Lung (tissue), 17 donors: ENCODE measurements at places on chromosomes 7 and 10. TPM values are rescaled to one million over a fixed set of nuclear protein-coding genes. Genes with fewer than 3 reads are reported as not detected.

The MKLN1 gene
- 12.0 TPM for polyA plus RNA-seq

The ANKRD16 gene
- 4.5 TPM for polyA plus RNA-seq

The LCOR gene
- polyA plus RNA-seq = 3.3 TPM

The LEP gene
- not detected for polyA plus RNA-seq

The STEAP1B gene
- 0.16 TPM for polyA plus RNA-seq

GRCh38 chr7:33601884-33602283, 303.5 kb upstream of the BMPER start:
- H3K4me3 ChIP-seq = no peak overlapping the region
- H3K4me1 ChIP-seq = no peaks in the 10 kb centered on the region
- no peaks in the 10 kb centered on the region for H3K27me3 ChIP-seq
- H3K36me3 ChIP-seq = no peaks in the 10 kb centered on the region
- no peak overlapping the region for H3K27ac ChIP-seq
- no peak for DNase-seq

GRCh38 chr10:101776161-101776817, 375 bp upstream of the FGF8 start:
- H3K27ac ChIP-seq = no peak overlapping the region
- H3K27me3 ChIP-seq = peaks cover 69% of the 10 kb centered on the region
- no peak overlapping the region for H3K4me3 ChIP-seq
- DNase-seq = no peak
- peaks cover 14% of the 10 kb centered on the region for H3K4me1 ChIP-seq

DNA sequence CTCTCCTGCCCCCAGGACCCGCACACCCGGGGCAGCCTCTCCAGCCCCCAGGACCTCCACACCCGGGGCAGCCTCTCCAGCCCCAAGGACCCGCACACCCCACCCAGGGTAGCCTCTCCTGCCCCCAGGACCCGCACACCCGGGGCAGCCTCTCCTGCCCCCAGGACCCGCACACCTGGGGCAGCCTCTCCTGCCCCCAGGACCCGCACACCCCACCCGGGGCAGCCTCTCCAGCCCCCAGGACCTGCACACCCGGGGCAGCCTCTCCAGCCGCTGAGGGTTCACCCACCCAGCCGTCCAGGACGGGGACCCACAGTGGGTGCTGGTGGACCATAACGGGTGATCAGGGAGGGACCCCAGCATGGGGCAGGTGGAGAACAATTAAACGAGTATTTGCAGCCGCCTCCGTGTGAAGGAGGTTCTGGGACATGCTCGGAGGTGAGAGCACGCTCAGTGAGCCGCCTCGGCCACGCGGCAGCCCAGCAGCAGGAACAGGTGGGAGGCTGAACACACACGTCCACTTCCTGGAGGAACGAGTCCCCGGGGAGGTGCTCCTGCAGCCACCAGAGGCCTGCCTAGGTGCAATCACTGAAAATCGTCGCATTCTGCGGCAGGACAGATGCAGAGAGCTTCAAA, 107.9 kb downstream of the PDGFA start:
- H3K27me3 ChIP-seq = peaks cover 4% of the 10 kb centered on the region
- no peak overlapping the region for H3K4me3 ChIP-seq
- H3K4me1 ChIP-seq = no peaks in the 10 kb centered on the region

- H3K27me3 ChIP-seq = no peaks in the 10 kb centered on the region
- H3K27ac ChIP-seq = no peak overlapping the region
- H3K4me1 ChIP-seq = no peaks in the 10 kb centered on the region
- H3K4me3 ChIP-seq = no peak overlapping the region
- DNase-seq = no peak
Measured at GRCh38 chr10:111130471-111130870, 53.6 kb downstream of the ADRA2A start.

- no peak overlapping the region for H3K27ac ChIP-seq
- peak; percentile 72 for DNase-seq
- H3K4me1 ChIP-seq = peaks cover 9% of the 10 kb centered on the region
- H3K36me3 ChIP-seq = no peaks in the 10 kb centered on the region
Measured at GRCh38 chr7:5574770-5575269, 151.2 kb upstream of the TNRC18 start.

The ERVW-1 gene
- 0.04 TPM for polyA plus RNA-seq

DNA sequence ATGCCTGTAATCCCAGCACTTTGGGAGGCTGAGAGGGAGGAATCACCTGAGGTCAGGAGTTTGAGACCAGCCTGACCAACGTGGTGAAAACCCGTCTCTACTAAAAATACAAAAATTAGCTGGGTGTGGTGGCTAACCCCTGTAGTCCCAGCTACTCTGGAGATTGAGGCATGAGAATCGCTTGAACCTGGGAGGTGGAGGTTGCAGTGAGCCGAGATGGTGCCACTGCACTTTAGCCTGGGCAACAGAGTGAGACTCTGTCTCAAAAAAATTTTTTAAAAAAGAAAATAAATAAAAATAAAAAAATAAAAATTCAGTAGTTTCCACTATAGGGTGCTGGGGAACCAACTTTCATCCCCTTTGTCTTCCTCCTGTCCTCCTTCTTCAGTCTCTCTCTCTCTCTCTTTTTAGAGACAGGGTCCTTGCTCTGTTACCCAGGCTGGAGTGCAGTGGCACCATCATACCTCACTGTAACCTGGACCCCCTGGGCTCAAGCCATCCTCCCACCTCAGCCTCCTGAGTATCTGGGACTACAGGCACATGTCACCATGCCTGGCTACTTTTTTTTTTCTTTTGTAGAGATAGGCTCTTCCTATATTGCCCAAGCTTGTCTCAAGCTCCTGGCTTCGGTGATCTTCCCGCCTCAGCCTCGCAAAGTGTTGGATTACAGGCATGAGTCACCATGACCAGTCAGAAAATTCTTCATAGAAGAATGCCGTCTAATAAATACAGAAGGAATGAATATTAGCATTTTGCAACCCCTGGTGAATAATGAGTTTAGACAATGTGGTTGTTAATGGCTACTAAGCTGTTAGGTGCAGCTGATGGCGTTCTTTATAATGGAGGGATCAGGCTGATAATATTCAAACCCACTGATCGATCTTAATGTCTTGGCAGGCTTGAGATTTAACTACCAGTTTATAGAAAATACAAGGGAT, 20.6 kb downstream of the RBM20 start:
- no peaks in the 10 kb centered on the region for H3K4me1 ChIP-seq
- H3K36me3 ChIP-seq = no peaks in the 10 kb centered on the region
- H3K27ac ChIP-seq = no peak overlapping the region
- peaks cover 4% of the 10 kb centered on the region for H3K27me3 ChIP-seq

- no peaks in the 10 kb centered on the region for H3K27me3 ChIP-seq
- DNase-seq = no peak
- H3K4me3 ChIP-seq = no peak overlapping the region
- H3K36me3 ChIP-seq = no peaks in the 10 kb centered on the region
- H3K27ac ChIP-seq = no peak overlapping the region
Measured at GRCh38 chr7:36957620-36958019, 233.3 kb upstream of the AOAH start.

DNA sequence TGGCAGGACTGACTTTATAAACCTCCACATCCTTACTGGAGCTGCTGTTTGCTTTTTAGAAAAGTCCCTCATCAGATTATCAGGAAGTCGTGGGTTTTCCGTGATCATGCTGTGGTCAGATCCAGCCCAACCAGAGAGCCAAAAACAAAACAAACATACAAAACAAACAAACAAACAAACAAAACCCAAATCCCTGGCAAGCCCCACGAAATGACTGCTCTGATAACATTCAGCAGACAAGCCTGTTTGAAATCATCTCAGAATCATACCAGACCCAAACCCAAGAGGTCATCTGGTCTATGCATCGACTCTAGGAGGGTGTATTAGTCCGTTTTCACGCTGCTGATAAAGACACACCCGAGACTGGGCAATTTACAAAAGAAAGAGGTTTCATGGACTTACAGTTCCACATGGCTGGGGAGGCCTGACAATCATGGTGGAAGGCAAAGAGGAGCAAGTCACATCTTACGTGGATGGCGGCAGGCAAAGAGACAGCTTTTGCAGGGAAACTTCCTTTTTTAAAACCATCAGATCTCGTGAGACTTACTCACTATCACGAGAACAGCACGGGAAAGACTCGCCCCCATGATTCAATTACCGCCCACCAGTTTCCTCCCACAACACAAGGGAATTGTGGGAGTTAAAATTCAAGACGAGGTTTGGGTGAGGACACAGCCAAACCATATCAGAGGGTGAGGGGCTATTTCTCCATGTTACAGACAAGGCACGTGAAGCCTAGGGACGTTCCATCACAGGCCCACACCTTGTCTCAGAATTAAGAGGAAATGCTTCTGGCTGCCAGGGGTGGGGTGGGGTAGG, 85.7 kb downstream of the PARP12 start:
- no peaks in the 10 kb centered on the region for H3K36me3 ChIP-seq
- H3K27ac ChIP-seq = no peak overlapping the region
- no peak overlapping the region for H3K4me3 ChIP-seq
- DNase-seq = no peak

DNA sequence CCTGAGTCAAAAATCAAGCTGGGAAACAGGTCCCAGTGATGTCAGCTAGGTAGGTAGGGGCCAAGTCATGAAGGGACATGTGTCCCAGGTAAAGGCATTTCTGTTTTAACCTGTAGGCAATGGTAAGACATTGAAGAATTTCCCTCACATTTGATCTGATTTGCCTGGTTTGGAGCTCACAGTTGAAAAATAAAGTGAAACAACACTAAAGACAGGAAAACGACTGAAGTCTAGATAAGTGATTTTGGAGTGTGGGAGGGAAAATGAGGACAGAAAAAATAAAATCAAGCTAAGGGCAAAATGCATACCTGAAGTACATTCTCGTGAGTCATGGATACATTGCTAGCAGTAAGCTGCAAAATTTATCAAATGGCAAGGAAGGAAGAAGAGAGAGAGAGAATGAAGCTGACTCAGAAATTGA, 169.9 kb downstream of the SKIDA1 start:
- H3K36me3 ChIP-seq = no peaks in the 10 kb centered on the region
- H3K27ac ChIP-seq = no peak overlapping the region
- H3K27me3 ChIP-seq = no peaks in the 10 kb centered on the region
- H3K4me1 ChIP-seq = no peaks in the 10 kb centered on the region
- no peak overlapping the region for H3K4me3 ChIP-seq
- DNase-seq = no peak

The PLAC9 gene
- 34.7 TPM for polyA plus RNA-seq

- H3K4me3 ChIP-seq = no peak overlapping the region
- H3K27me3 ChIP-seq = no peaks in the 10 kb centered on the region
- H3K36me3 ChIP-seq = no peaks in the 10 kb centered on the region
- no peaks in the 10 kb centered on the region for H3K4me1 ChIP-seq
- peak; percentile 82 for DNase-seq
Measured at GRCh38 chr7:91239171-91239604, 25.0 kb upstream of the FZD1 start.

DNA sequence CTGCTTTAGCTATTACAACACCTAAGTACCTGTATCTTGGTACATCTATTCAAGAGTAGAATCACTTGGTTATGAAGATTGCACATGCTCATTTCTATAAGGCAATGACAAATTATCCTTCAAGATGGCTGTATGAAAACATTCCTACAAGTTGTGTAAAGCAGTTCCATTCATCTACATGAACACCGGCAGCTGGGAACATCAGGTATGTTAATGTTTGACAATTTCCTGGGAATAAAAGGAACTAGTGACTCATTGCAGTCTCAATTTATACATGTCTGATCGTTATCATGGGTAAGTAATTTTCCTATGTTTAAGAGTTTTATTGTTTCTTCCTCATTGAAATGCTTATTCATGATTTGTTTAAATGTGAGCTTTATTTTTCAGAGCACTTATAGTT, 203.2 kb upstream of the SEMA3E start:
- H3K27ac ChIP-seq = no peak overlapping the region
- no peak overlapping the region for H3K4me3 ChIP-seq
- H3K27me3 ChIP-seq = no peaks in the 10 kb centered on the region
- H3K36me3 ChIP-seq = no peaks in the 10 kb centered on the region

GRCh38 chr10:23630376-23630775, 191.5 kb downstream of the OTUD1 start:
- no peaks in the 10 kb centered on the region for H3K27me3 ChIP-seq
- no peaks in the 10 kb centered on the region for H3K4me1 ChIP-seq
- no peak overlapping the region for H3K27ac ChIP-seq
- no peak overlapping the region for H3K4me3 ChIP-seq
- H3K36me3 ChIP-seq = no peaks in the 10 kb centered on the region

GRCh38 chr10:103353281-103353680, 2.3 kb upstream of the PCGF6 start:
- no peak overlapping the region for H3K4me3 ChIP-seq
- no peak for DNase-seq
- H3K4me1 ChIP-seq = peaks cover 8% of the 10 kb centered on the region
- no peak overlapping the region for H3K27ac ChIP-seq
- H3K36me3 ChIP-seq = no peaks in the 10 kb centered on the region

DNA sequence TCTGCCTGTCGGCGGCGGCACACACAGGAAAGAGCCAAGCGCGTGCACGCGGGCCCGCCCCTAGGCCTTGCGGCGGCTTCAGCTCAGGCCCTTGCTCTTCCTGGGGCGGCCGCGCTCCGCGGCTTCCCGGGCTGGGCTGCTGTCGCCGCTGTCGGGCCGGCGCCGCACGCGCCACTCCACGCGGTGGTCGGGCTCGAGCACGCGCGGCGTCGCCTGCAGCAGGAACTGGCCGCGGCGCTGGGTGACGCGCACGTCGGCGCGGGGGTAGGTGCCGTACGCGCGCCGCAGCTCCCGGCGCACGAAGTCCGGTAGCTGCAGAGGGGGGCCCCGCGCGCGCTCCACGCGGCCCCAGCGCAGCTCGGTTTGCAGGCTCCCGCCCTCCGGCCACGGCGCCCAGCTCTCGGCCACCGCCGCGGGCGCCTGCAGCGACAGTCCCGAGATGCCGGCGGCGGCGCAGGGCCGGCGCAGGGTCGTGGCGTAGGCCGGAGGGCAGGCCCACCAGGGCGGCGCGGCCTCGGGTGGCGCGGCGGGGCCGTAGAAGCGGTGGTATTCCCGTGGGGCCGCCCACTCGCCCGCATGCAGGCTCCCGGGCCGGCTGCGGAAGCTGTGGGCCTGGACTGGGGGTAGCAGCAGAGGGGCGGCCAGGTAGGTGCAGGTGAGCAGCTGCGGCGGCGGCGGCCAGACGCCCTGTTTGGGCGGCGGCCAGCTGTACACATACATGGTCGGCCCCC, 804 bp downstream of the C10orf95 start:
- H3K27ac ChIP-seq = peak overlapping the region; percentile 63
- peak overlapping the region; percentile 90 for H3K4me3 ChIP-seq
- no peaks in the 10 kb centered on the region for H3K27me3 ChIP-seq
- peak; percentile 77 for DNase-seq
- no peaks in the 10 kb centered on the region for H3K4me1 ChIP-seq
